Activated naive CD4-positive, alpha-beta T cell (primary cell): ENCODE measurements at places on chromosomes 11 and 22.

DNA sequence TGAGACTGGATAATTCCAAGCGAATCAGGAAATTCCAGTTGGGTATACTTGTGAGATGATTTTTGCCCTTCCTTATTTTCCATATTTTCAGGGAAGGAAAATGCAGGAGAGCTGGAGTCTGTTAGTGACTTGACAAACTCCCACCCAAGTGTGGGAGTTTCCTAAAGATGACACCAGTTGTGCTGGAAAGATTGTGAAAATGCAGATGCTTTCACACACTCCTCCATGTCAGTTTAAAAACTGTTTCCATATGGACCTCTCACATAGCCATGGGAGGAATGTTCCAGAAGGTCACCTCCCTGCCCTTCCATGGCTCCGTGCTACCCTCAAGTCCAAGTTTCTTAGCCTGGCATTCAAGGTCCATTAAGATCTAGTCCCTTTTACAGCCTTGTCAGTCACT lies 350.7 kb upstream of the NARS2 start:
- DNase-seq: no peak

GRCh38 chr11:75135021-75135650 lies 15.8 kb upstream of the SLCO2B1 start:
- no peak for DNase-seq

DNA sequence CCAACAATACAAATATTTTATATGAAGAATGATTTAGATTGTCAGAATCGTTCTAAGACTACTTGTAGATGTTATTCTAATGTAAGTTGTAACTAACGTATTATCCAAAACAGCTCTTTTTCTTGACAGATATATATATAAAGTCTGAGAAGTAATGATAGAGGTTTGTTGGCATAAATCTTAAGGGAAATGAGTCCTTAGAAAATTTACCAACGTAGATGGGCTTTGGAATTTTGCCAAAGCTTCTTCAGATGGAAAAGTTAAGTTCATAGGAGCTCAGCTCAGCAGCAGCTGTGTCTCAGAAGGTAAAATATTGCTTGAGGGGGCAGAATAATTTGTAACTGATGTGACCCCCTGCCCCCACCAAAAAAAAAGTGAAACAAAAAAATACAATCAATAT lies 66.7 kb downstream of the BID start:
- DNase-seq: no peak

- no peak for DNase-seq
Observed at GRCh38 chr11:85970593-85970992, 98.3 kb downstream of the PICALM start.

GRCh38 chr11:134511255-134511654 lies 99.2 kb upstream of the B3GAT1 start:
- no peak for DNase-seq
